PC-9 (cell line): ENCODE measurements at places on chromosomes 5 and 9. TPM values are rescaled to one million over a fixed set of nuclear protein-coding genes. Genes with fewer than 3 reads are reported as not detected.
A peak's percentile ranks its signal among the peaks of the same experiment; 100 is the strongest.

PCDHGA7 gene
- total RNA-seq: not detected in 2 replicates

DNA sequence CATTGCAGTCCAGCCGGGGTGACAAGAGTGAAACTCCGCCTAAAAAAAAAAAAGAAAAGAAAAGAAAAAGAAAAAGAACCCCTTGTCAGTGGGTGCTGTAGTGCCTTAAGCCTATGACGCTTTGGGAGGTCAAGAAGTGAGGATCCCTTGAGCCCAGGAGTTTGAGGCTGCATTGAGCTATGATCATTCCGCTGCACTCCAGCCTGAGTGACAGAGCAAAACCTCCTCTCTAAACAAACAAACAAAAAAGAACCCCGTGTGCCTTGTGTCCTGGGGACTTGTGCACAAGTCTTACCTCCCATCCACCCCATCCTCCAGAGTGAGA, 33.5 kb upstream of the STXBP1 start:
- DNase-seq: no peak
- H3K4me3 ChIP-seq: peak overlapping the region; percentile 57; the same call in 1 of the 2 replicates
- H3K36me3 ChIP-seq: peaks cover 7% of the 10 kb centered on the region; the same call in 1 of the 2 replicates
- no peaks in the 10 kb centered on the region for H3K27me3 ChIP-seq
- peak overlapping the region; percentile 96 for H3K27ac ChIP-seq

PCDHB2 gene
- 2.8 and 4.0 TPM in 2 replicates for total RNA-seq

ZER1 gene
- total RNA-seq: 65.2 and 70.0 TPM in 2 replicates

DNA sequence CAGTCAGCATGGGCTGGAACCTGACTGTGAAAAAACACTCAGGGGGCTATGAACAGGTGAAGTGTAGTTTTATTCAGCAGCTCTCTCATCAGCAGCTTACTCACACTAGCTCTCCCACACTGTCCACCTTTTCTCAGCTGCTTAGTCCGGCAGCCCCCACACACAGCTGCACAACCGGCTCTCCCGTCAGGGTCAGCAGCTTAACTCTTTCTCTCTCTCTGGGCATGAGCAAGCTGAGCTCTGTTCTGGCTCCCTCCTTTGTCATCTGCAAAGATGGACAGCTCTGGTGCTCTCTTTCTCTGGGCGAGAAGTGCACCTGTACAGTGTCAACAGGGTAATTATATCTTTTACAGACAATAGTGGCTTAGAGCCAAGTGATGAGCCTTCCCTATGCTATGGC, 8.2 kb downstream of the DMAC1 start:
- no peaks in the 10 kb centered on the region for H3K4me1 ChIP-seq
- no peaks in the 10 kb centered on the region for H3K27me3 ChIP-seq
- no peak for DNase-seq
- no peak overlapping the region for H3K27ac ChIP-seq

FOXD4 gene
- total RNA-seq: not detected in 2 replicates

DNA sequence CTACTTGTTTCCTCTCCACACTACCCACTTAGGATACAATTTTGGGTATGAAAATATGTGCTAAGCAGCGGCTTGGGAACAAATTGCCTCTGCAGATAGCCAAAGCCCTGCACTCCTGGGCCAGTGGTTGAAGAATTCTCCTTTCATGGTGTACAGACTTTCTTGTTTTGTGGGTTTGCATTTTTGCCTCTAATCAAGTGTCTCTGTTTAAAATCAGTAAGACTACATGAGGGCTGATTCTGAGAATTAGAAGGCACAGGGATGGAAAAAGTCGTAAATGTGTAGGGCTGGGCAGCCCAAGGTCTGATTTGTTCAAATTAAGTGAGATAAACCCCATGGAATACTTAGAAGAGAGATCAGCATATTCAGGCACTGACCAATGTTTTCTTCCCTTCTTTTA, 103.7 kb upstream of the CD180 start:
- H3K4me1 ChIP-seq: no peaks in the 10 kb centered on the region
- no peak for DNase-seq
- H3K4me3 ChIP-seq: no peak overlapping the region
- H3K27ac ChIP-seq: no peak overlapping the region
- H3K27me3 ChIP-seq: no peaks in the 10 kb centered on the region
- no peaks in the 10 kb centered on the region for H3K36me3 ChIP-seq

CDKN2B gene
- 33.8 and 40.2 TPM in 2 replicates for total RNA-seq

- H3K36me3 ChIP-seq: no peaks in the 10 kb centered on the region
- no peaks in the 10 kb centered on the region for H3K27me3 ChIP-seq
- H3K4me3 ChIP-seq: no peak overlapping the region
- H3K27ac ChIP-seq: no peak overlapping the region
- DNase-seq: no peak
- peaks cover 16% of the 10 kb centered on the region for H3K4me1 ChIP-seq
Measured at GRCh38 chr5:131246504-131246903, 17.3 kb upstream of the CDC42SE2 start.

- H3K36me3 ChIP-seq: no peaks in the 10 kb centered on the region
- peak overlapping the region; percentile 85 for H3K4me3 ChIP-seq
- H3K27me3 ChIP-seq: no peaks in the 10 kb centered on the region
- H3K27ac ChIP-seq: peak overlapping the region; percentile 93
- H3K4me1 ChIP-seq: peaks cover 56% of the 10 kb centered on the region
- peak; percentile 62 for DNase-seq
Measured at GRCh38 chr5:67002832-67003684, 193.5 kb downstream of the CD180 start.

- peaks cover 54% of the 10 kb centered on the region for H3K4me1 ChIP-seq
- H3K4me3 ChIP-seq: no peak overlapping the region
- no peaks in the 10 kb centered on the region for H3K27me3 ChIP-seq
- 0 out of 2 replicates have a peak overlapping the region, but pooled peaks have one; percentile 6 for H3K27ac ChIP-seq
- H3K36me3 ChIP-seq: no peaks in the 10 kb centered on the region
- DNase-seq: no peak
Measured at GRCh38 chr5:72511774-72512592, 4.8 kb upstream of the ZNF366 start.

ERBIN gene
- 112 and 143 TPM in 2 replicates for total RNA-seq

- no peaks in the 10 kb centered on the region for H3K27me3 ChIP-seq
- H3K27ac ChIP-seq: no peak overlapping the region
- H3K4me1 ChIP-seq: no peaks in the 10 kb centered on the region
- no peak for DNase-seq
Measured at GRCh38 chr5:136605638-136606037, 240.3 kb upstream of the TRPC7 start.

DNA sequence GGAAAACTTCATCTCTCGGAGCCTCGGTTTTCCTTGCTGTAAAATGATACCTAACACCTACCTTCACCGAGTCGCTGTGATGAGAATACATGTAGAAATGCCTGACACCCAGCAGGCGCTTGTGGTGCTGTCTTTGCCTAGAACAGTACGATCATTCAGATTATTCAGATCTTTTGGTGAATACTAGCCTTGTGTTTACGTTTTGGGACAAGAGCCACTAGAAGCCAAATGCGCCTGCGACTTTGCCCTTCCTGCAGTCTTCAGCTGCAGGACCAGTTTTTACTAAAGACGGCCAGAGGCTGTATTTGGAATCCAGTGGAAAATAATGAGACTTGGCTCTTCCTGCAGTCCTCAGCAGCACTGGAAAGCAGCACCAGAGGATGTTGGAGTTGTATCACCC, 189.6 kb downstream of the TRIO start:
- no peak overlapping the region for H3K4me3 ChIP-seq
- no peak overlapping the region for H3K27ac ChIP-seq
- H3K27me3 ChIP-seq: no peaks in the 10 kb centered on the region
- H3K4me1 ChIP-seq: no peaks in the 10 kb centered on the region
- peaks cover 14% of the 10 kb centered on the region; the same call in 1 of the 2 replicates for H3K36me3 ChIP-seq

GRCh38 chr5:14173377-14174229, 30.5 kb downstream of the TRIO start:
- DNase-seq: peak; percentile 78
- H3K27me3 ChIP-seq: no peaks in the 10 kb centered on the region
- peaks cover 46% of the 10 kb centered on the region; the same call in 1 of the 2 replicates for H3K4me1 ChIP-seq
- H3K4me3 ChIP-seq: no peak overlapping the region
- H3K27ac ChIP-seq: peak overlapping the region; percentile 22; the same call in 1 of the 2 replicates
- peaks cover 5% of the 10 kb centered on the region; the same call in 1 of the 2 replicates for H3K36me3 ChIP-seq

DNA sequence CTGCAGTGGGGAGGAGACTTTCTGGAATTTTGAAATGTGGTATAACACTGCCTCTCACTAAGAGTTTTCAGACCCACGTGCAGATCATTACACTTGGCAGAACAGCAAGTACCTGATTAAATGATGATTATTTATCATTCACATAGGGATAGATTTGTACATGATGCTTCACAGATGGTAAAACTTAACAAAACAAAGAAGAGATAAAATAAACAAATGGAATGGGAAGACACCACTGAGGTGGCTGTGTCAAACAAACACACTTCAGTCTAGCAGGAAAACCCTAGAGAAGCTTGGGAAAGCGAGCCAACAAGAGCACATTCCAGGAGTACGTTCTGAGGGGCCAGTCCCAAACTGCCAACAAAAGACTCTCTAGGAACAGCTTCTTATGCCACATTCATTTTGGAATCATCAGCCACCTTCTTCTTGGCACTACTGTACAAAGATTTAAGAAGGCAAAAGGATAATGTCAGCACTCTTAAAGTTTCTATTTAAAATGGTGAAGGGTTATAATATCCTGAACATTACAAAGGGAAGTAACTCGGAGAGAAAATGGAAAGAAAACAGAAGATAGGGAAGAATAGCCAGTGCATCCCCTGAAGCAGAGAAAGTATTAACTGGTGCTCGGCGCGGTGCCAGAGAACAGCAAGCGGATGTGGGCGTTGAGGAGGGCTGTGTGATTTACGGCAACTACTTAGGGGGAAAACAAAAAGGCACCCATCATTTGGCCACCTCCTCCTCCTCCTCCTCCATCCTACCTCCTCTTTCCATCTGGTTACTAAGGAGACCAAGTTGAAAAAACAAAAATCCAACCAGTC, 1.6 kb downstream of the MED27 start:
- no peak for DNase-seq
- peaks cover 11% of the 10 kb centered on the region; the same call in 1 of the 2 replicates for H3K4me1 ChIP-seq

DNA sequence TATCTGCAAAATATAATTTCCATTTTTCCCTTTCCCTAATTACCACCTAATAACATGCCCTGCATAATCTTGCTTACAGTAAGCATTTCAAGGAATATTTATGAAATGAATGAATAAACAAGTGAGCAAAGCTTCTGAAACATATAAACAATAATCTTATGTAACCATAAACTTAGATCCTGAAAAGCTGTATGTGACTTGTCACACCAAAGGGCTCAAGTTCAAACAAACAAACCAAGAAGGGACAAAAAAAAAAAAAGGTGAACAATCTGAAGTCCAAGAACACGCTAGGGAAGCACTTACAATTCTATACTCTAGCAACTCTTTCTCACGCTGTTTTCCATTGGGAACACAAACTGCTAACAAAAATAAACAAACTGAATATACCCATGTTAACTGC, 36.3 kb downstream of the PLPP1 start:
- no peak overlapping the region for H3K27ac ChIP-seq
- no peaks in the 10 kb centered on the region for H3K27me3 ChIP-seq
- H3K36me3 ChIP-seq: no peaks in the 10 kb centered on the region
- DNase-seq: no peak

INSL4 gene
- total RNA-seq: not detected in 2 replicates
